Spinal cord (tissue), 10 donors: ENCODE measurements at places on chromosomes 16 and 17. TPM values are rescaled to one million over a fixed set of nuclear protein-coding genes. Genes with fewer than 3 reads are reported as not detected.

- H3K27me3 ChIP-seq: no peaks in the 10 kb centered on the region
- peak overlapping the region; percentile 52 for H3K27ac ChIP-seq
- DNase-seq: no peak
- peaks cover 55% of the 10 kb centered on the region for H3K4me1 ChIP-seq
- peak overlapping the region; percentile 54 for H3K4me3 ChIP-seq
- peaks cover 43% of the 10 kb centered on the region for H3K36me3 ChIP-seq
These were observed 383 bp downstream of the ZNF598 start for GRCh38 chr16:2009164-2009711.

DNA sequence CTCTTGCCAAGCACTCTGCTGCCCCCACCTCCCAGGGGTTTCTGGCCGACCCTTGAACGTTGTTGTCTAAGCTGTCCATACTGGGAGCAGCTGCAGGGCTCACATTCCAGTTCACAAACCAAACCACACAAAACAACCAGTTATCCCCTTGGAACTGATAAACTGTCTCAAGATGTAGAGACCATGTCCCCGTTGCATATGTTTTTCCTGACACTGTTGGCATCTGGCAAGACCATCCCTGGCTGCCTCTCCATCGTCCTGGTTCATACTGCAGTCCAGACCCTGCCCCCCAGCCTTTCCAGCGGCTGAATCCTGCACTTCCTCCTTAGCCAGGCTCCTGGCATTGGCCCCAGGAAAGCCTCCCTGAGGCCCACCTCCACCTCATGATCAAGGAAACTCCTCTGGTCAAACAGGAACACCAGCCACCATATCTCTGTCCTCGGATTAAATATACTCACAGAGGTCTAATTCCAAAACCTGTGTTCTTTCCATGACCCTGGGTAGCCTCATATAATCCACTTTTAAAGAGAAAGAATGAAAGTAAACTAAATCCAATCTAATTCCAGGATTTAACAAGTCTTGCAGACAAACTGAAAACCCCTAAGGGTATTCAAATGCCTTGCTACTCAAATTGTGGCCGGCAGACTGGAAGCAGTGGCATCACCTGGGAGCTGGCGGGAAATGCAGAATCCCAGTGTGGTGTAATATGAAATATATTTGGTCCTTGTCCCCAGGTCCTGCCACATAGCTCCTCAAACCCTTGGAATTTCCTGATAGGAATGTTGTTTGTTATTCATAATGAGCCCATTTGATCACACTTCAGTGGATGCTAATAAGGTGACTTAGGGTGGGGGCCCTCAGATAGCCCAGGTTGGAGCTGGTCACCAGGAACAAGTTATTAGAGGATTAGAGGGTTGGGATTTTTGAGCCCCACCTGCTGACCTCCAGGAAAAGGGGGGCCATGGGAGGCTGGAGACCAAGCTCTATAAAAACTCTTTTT, 14.2 kb downstream of the GAS7 start:
- no peaks in the 10 kb centered on the region for H3K36me3 ChIP-seq
- no peak for DNase-seq
- no peak overlapping the region for H3K4me3 ChIP-seq
- no peaks in the 10 kb centered on the region for H3K27me3 ChIP-seq
- H3K27ac ChIP-seq: no peak overlapping the region
- H3K4me1 ChIP-seq: peaks cover 10% of the 10 kb centered on the region

Gene AURKB
- 8.6 TPM for total RNA-seq

Gene RAC3
- 51.7 TPM for total RNA-seq

DNA sequence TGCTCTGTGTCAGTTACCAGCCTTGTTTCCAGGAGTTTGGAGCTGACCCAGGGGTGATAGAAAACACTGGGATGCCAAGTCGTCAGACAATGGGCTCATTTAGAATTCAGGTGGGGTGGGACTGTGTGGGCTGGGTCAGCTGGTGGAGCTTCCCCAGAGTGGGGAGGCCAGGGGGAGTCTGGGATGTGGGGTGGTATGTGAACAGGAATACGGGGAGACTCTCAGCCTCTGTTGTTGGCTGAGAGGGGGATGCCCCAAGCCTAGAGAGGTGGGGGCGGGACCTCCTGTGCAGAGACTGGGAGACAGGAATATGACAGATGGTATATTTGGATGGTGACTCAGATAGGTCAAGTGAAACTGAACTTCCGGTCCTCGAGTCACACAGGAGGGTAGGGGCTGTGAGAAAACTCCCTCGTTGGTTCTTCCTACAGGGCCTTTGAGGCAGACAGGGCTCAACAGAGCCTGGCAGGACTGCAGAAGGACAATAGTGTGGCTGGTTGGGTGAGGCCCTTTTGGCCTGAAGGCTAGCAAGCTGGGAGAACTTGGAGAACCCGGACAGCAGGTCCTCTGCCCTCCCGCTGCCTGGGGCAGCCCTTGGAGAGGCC, 23.7 kb downstream of the CDH1 start:
- H3K27me3 ChIP-seq: no peaks in the 10 kb centered on the region
- DNase-seq: peak; percentile 51
- H3K27ac ChIP-seq: peak overlapping the region; percentile 4
- H3K4me1 ChIP-seq: peaks cover 37% of the 10 kb centered on the region
- no peak overlapping the region for H3K4me3 ChIP-seq
- H3K36me3 ChIP-seq: no peaks in the 10 kb centered on the region

GRCh38 chr17:39104046-39104445, 47.4 kb downstream of the PLXDC1 start:
- no peak overlapping the region for H3K4me3 ChIP-seq
- no peak overlapping the region for H3K27ac ChIP-seq
- H3K4me1 ChIP-seq: peaks cover 17% of the 10 kb centered on the region
- no peaks in the 10 kb centered on the region for H3K27me3 ChIP-seq
- DNase-seq: no peak

Gene HCRT
- total RNA-seq: not detected

- H3K4me1 ChIP-seq: peaks cover 19% of the 10 kb centered on the region
- no peak overlapping the region for H3K4me3 ChIP-seq
- H3K27me3 ChIP-seq: peaks cover 41% of the 10 kb centered on the region
These were observed 9.9 kb upstream of the CES3 start for GRCh38 chr16:66950971-66951790.

Gene UTS2R
- not detected for total RNA-seq

GRCh38 chr17:16493531-16494046, 1.6 kb upstream of the LRRC75A start:
- DNase-seq: no peak
- H3K27me3 ChIP-seq: no peaks in the 10 kb centered on the region
- H3K4me3 ChIP-seq: no peak overlapping the region
- peaks cover 28% of the 10 kb centered on the region for H3K4me1 ChIP-seq
- H3K27ac ChIP-seq: no peak overlapping the region
- no peaks in the 10 kb centered on the region for H3K36me3 ChIP-seq

GRCh38 chr16:23570992-23571632, 13.6 kb downstream of the UBFD1 start:
- no peak for DNase-seq
- H3K36me3 ChIP-seq: peaks cover 76% of the 10 kb centered on the region
- no peaks in the 10 kb centered on the region for H3K4me1 ChIP-seq

GRCh38 chr16:24118126-24118821, 137.9 kb upstream of the CACNG3 start:
- peaks cover 2% of the 10 kb centered on the region for H3K36me3 ChIP-seq
- no peaks in the 10 kb centered on the region for H3K27me3 ChIP-seq
- DNase-seq: no peak
- H3K4me1 ChIP-seq: peaks cover 7% of the 10 kb centered on the region
- no peak overlapping the region for H3K4me3 ChIP-seq

Gene PRSS27
- 2.5 TPM for total RNA-seq

DNA sequence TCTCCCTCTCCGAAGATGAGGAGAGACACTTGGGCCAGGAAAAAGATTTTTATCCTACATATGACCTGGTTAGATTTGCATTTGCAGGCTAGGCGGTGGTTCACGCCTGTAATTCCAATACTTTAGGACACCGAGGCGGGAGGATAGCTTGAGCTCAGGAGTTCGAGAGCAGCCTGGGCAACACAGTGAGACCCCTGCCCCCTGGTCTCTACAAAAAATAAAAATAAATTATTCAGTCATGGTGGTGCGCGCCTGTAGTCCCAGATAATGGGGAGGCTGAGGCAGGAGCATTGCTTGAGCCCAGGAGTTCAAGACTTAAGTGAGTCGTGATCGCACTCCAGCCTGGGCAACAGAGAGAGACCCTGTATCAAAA, 7.9 kb upstream of the THAP11 start:
- no peak for DNase-seq
- H3K27ac ChIP-seq: no peak overlapping the region
- no peaks in the 10 kb centered on the region for H3K27me3 ChIP-seq
- H3K4me1 ChIP-seq: peaks cover 15% of the 10 kb centered on the region
- H3K4me3 ChIP-seq: peak overlapping the region; percentile 71
- peaks cover 30% of the 10 kb centered on the region for H3K36me3 ChIP-seq

- H3K27ac ChIP-seq: peak overlapping the region; percentile 94
- peaks cover 37% of the 10 kb centered on the region for H3K4me1 ChIP-seq
- H3K36me3 ChIP-seq: no peaks in the 10 kb centered on the region
- peak overlapping the region; percentile 53 for H3K4me3 ChIP-seq
- no peaks in the 10 kb centered on the region for H3K27me3 ChIP-seq
These were observed 14.0 kb downstream of the COPZ2 start for GRCh38 chr17:48023400-48024148.

GRCh38 chr17:2157081-2157480, 102.2 kb downstream of the HIC1 start:
- peaks cover 3% of the 10 kb centered on the region for H3K4me1 ChIP-seq
- no peak for DNase-seq
- H3K36me3 ChIP-seq: peaks cover 15% of the 10 kb centered on the region
- H3K27ac ChIP-seq: no peak overlapping the region

- H3K27me3 ChIP-seq: peaks cover 11% of the 10 kb centered on the region
- peaks cover 44% of the 10 kb centered on the region for H3K4me1 ChIP-seq
- H3K36me3 ChIP-seq: peaks cover 35% of the 10 kb centered on the region
- no peak for DNase-seq
- H3K27ac ChIP-seq: peak within 1 kb of the TSS; percentile 90
- H3K4me3 ChIP-seq: peak within 1 kb of the TSS; percentile 68
These were observed at the start of gene TRIM47 for GRCh38 chr17:75878174-75878998. TSS of gene TRIM47 (minus strand) at chr17:75878581. CDS start at chr17:75878548, 33 bp downstream.

DNA sequence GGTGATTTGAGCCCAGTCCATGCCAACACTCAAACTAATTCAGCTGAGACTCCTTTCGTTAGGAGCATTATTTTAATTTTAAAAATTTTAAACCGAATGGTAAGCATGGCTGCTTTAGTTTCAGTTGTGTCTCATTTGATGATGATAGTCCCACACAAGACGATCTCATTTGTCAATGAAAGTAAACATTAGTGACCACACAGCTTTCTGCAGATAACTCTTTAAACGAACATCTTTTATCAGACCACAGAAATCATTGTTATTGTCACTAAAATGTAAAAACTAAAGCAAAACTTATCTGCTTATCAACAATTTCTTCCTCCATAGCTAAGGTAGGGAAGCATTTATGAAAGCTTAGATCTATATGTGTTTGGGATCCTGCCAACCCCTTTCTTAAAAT, 382.2 kb downstream of the ZFHX3 start:
- H3K27me3 ChIP-seq: no peaks in the 10 kb centered on the region
- DNase-seq: no peak
- no peak overlapping the region for H3K27ac ChIP-seq
- H3K36me3 ChIP-seq: no peaks in the 10 kb centered on the region
- peak overlapping the region; percentile 93 for H3K4me3 ChIP-seq

GRCh38 chr17:35743626-35744328, 9.3 kb downstream of the GAS2L2 start:
- H3K36me3 ChIP-seq: peaks cover 13% of the 10 kb centered on the region
- peaks cover 41% of the 10 kb centered on the region for H3K4me1 ChIP-seq
- no peak overlapping the region for H3K4me3 ChIP-seq
- H3K27ac ChIP-seq: no peak overlapping the region
- peaks cover 4% of the 10 kb centered on the region for H3K27me3 ChIP-seq

DNA sequence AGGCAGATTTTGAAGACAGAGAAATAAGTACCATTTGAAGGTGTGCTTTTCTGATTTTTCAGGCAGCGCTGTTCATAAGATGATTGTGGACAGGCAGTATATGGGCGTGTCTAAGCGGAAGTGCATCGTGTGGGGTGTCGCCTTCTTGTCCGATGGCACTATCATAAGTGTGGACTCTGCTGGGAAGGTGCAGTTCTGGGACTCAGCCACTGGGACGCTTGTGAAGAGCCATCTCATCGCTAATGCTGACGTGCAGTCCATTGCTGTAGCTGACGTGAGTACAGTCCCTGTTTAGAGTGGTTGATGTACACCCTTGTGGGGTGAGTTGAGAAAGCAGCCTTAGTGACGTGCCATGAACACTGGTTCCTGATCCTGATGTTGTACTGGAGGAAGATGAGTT, 10.7 kb downstream of the UTP4 start:
- H3K27ac ChIP-seq: no peak overlapping the region
- H3K36me3 ChIP-seq: peaks cover 52% of the 10 kb centered on the region
- H3K4me1 ChIP-seq: no peaks in the 10 kb centered on the region
- H3K4me3 ChIP-seq: no peak overlapping the region

GRCh38 chr16:89006036-89006752, 29.2 kb upstream of the CBFA2T3 start:
- no peaks in the 10 kb centered on the region for H3K36me3 ChIP-seq
- no peak for DNase-seq
- H3K27me3 ChIP-seq: peaks cover 2% of the 10 kb centered on the region
- no peak overlapping the region for H3K4me3 ChIP-seq
- H3K27ac ChIP-seq: no peak overlapping the region
- H3K4me1 ChIP-seq: peaks cover 15% of the 10 kb centered on the region

- H3K27me3 ChIP-seq: peaks cover 2% of the 10 kb centered on the region
- no peak overlapping the region for H3K4me3 ChIP-seq
These were observed 8.2 kb upstream of the KCNH6 start for GRCh38 chr17:63514974-63515373.

GRCh38 chr16:54248863-54249710, 37.5 kb downstream of the IRX3 start:
- no peak overlapping the region for H3K27ac ChIP-seq
- peaks cover 2% of the 10 kb centered on the region for H3K27me3 ChIP-seq
- no peaks in the 10 kb centered on the region for H3K4me1 ChIP-seq
- DNase-seq: no peak
- H3K4me3 ChIP-seq: no peak overlapping the region
- H3K36me3 ChIP-seq: no peaks in the 10 kb centered on the region

DNA sequence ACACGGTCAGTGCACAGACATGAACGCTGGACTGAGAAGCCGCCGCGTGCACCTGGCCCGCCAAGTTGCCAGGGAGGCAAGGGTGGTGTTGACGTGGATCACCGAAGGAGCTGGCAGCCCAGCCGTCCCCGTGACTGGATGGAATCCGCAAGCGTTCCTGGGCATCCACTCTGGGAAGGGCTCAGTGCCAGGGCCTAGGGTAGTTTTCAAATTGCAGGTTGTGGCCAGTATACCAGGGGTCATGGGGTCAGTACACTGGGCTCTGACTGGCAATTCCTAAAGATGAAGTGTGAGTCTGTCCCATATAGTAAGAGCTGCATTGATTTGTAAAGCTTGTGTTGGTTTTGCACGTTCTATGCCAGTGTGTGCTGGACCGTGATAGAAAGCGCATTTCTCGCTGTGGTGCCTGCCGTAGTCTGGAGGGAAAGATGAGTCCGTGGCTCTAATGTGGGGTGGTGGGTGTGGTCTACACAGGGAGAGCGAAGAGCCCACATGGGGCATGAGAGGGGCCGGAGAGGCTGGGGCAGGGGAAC, 21.1 kb upstream of the METRNL start:
- no peak for DNase-seq
- H3K36me3 ChIP-seq: no peaks in the 10 kb centered on the region
- no peak overlapping the region for H3K4me3 ChIP-seq
- no peaks in the 10 kb centered on the region for H3K27me3 ChIP-seq

Gene ATP2A1
- total RNA-seq: 0.77 TPM

Gene CDRT15L2
- total RNA-seq: not detected

- H3K36me3 ChIP-seq: no peaks in the 10 kb centered on the region
- peak overlapping the region; percentile 57 for H3K27ac ChIP-seq
- H3K4me3 ChIP-seq: peak overlapping the region; percentile 29
These were observed 101.2 kb downstream of the ZNF423 start for GRCh38 chr16:49754495-49755312.

GRCh38 chr17:31200287-31200686, 96.8 kb downstream of the OMG start:
- no peaks in the 10 kb centered on the region for H3K36me3 ChIP-seq
- no peak overlapping the region for H3K27ac ChIP-seq
- H3K27me3 ChIP-seq: no peaks in the 10 kb centered on the region
- no peak for DNase-seq
- H3K4me3 ChIP-seq: no peak overlapping the region
- H3K4me1 ChIP-seq: no peaks in the 10 kb centered on the region
